Activated CD4-positive, alpha-beta T cell treated with anti-CD3 and anti-CD28 coated beads, Interleukin-2, amount 10 ng/mL, durations not matched to agents 24 days and 14 days (primary cell): ENCODE measurements at places on chromosomes 11 and 22. TPM values are rescaled to one million over a fixed set of nuclear protein-coding genes. Genes with fewer than 3 reads are reported as not detected.

DNA sequence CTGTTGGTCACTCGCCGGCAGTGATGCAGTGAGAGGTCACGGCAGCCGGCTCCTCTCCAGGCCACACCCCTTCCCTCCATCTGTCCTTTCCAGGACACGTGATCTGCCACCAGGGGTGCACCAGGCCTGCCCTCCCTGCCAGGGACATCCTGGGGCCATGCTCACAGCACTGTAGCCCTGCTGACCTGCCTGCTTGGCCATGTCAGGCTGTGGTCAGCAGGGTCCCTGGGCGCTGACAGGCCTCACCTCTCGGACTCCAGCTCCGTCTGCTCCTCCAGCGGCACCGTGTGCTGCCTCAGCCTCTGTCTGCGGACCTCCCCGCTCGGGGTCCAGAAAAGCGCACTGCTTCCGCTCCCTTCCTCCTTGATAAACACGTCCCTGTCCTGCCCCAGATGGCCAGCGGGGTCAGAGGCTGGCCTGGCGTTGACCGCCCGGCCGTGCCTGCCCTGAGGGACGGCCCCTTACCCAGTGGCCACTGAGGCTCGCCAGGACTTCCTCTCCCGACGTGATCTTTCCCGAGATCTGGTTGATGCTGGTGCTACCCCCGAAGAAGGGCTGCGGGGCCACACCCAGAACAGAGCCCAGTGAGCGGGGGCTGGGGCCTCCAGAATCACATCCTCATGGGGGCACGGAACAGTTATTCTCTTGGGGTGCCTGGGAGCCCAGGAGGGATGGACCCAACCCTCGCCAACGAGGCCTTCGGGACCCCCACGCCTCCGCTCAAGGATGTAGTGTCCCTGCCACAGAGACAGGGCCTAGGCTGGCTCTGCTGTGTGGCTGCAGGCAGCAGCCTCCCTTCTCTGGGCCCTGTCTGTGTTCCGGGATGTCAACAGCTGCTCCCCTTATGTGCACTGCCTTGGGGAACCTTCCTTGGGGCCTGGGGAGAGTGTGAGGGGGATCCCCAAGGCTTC, 36.3 kb upstream of the CARS1 start:
- no peak for DNase-seq
- no peak overlapping the region for H3K27ac ChIP-seq
- H3K36me3 ChIP-seq, result no peaks in the 10 kb centered on the region
- peaks cover 7% of the 10 kb centered on the region for H3K27me3 ChIP-seq
- peaks cover 4% of the 10 kb centered on the region for H3K4me1 ChIP-seq
- H3K4me3 ChIP-seq, result no peak overlapping the region

DNA sequence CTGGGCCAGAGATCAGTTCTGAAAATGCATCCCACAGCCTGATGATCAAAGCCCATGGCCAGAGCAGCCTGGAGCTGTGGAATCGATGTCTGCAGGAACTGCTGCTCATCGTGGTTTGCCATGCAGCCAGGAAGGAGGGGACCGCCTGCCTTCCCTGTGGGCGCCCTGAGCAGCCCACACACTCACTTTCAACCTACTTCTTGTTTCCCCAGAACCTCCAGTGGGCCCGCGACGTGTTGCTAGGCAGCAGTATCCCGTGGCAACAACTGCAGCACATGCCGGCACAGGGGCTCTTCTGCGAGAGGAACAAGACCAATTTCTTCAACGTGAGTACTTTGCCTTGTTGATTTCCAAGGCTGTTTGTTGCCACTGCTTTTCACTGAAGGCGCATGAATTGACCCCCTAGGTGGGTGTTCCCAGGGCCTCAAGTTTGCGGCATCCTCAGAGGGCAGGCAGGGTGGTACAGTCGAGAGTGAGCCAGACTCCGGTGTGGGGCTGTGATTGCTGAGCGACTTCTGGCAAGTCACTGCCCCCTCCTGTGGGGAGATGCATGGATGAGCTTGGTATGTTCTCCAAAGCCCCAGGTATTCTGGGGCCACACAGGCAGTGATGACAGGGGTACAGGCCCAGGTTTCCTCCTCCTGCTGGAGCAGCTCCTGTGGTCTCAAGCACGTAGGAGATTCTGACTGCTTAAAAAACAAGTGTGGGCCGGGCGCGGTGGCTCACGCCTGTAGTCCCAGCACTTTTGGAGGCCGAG, 47.0 kb upstream of the SUSD2 start:
- no peaks in the 10 kb centered on the region for H3K27me3 ChIP-seq
- peak overlapping the region; percentile 66 for H3K27ac ChIP-seq
- peak; percentile 83 for DNase-seq
- peaks cover 19% of the 10 kb centered on the region for H3K4me1 ChIP-seq
- H3K4me3 ChIP-seq, result no peak overlapping the region

The SMC1B gene
- 0.56 and 0.59 TPM in 2 replicates for total RNA-seq

- peak; percentile 97 for DNase-seq
- H3K27ac ChIP-seq, result peak within 1 kb of the TSS; percentile 95
- peaks cover 42% of the 10 kb centered on the region for H3K4me1 ChIP-seq
- peaks cover 31% of the 10 kb centered on the region for H3K36me3 ChIP-seq
- peak within 1 kb of the TSS; percentile 96 for H3K4me3 ChIP-seq
Observed at GRCh38 chr22:20507253-20508066, at the start of gene MED15. Gene MED15 (plus strand): TSS chr22:20507610. CDS start chr22:20507679, 69 bp downstream.

DNA sequence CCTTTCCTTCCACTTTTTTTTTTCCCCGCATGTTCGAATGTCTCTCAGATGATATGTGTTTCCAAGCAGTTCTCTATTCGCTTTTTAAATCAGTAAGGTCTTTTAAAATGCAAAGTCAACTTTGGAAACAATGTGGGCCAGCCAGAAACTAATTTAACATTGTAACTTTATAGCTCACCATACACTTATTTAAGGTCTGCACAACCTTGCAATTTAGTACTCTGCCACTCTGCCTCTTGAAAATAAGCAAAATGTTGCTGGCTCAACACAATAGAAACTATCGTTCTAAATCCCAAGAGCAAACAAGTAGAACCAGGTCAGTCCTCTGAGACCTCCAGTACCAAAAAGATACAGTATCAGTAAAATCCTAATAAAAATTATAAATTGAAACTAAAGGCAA, 109.0 kb downstream of the SIK3 start:
- H3K27ac ChIP-seq, result peak overlapping the region; percentile 16
- H3K27me3 ChIP-seq, result no peaks in the 10 kb centered on the region
- DNase-seq, result no peak
- peaks cover 57% of the 10 kb centered on the region for H3K4me1 ChIP-seq
- no peak overlapping the region for H3K4me3 ChIP-seq

The SLC25A17 gene
- total RNA-seq, result 32.8 and 37.7 TPM in 2 replicates

The OR8D4 gene
- total RNA-seq, result not detected in 2 replicates

DNA sequence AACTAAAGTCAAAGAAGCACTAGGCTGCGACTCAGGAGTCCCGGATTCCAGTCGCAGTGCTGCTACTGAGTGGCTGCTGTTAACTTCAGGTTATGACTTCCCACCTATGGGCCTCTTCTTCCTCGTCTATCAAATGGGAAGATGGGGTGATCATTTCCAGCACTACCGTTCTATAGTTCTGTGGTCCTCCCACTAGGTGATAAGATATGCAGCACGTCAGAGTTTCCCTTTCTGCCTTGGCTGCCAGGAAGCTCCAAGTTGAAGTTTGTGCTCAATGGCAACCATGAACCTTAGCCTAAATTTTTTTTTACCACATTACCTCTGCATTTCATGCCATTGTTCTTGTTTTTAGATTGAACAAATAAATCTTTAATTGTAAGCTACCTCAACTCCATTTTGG, 38.7 kb downstream of the ALX4 start:
- peaks cover 3% of the 10 kb centered on the region for H3K27me3 ChIP-seq
- H3K4me1 ChIP-seq, result peaks cover 3% of the 10 kb centered on the region
- H3K36me3 ChIP-seq, result no peaks in the 10 kb centered on the region
- no peak overlapping the region for H3K4me3 ChIP-seq

DNA sequence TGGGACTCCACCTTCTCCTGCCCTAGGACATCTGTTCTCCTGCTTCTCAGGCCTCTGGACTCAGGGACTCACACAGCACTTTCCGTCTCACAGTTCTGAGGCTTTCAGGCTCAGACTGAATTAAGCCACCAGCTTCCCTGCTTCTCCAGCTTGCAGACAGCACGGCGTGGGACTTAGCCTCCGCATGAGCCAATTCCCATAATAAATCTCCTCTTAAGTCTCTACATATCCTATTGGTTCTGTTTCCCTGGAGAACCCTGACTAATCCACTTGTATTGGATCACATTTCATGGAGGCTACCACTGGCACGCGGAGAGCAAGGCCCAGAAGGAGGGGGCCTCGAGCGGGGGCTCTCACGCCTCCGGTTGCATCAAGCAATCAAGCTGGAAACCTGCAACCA, 1313.6 kb downstream of the TBC1D22A start:
- H3K27ac ChIP-seq, result no peak overlapping the region
- H3K36me3 ChIP-seq, result no peaks in the 10 kb centered on the region
- peaks cover 43% of the 10 kb centered on the region for H3K27me3 ChIP-seq

DNA sequence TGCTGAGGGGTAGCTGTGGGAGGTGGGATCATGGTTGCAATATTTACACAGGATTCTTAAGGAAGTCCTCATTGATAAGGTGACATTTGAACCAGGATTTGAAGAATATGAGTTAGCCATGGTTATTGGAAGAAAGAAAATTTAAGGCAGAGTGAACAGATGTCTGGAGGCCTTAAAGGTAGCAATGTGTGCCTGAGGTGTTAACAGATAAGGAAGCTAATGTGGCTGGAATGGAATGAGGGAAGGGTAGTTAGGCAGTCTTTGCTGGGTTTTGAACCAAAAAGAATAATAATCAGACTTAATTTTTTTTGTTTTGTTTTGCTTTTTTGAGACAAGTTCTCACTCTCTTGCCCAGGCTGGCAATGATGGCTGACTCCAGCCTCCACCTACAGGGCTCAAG, 9.7 kb upstream of the DEPDC7 start:
- no peak overlapping the region for H3K4me3 ChIP-seq
- H3K27ac ChIP-seq, result no peak overlapping the region
- peaks cover 15% of the 10 kb centered on the region for H3K4me1 ChIP-seq

GRCh38 chr22:49535126-49535525, 292.5 kb downstream of the BRD1 start:
- no peaks in the 10 kb centered on the region for H3K4me1 ChIP-seq
- no peak for DNase-seq
- H3K27me3 ChIP-seq, result no peaks in the 10 kb centered on the region
- H3K4me3 ChIP-seq, result no peak overlapping the region
- no peaks in the 10 kb centered on the region for H3K36me3 ChIP-seq

DNA sequence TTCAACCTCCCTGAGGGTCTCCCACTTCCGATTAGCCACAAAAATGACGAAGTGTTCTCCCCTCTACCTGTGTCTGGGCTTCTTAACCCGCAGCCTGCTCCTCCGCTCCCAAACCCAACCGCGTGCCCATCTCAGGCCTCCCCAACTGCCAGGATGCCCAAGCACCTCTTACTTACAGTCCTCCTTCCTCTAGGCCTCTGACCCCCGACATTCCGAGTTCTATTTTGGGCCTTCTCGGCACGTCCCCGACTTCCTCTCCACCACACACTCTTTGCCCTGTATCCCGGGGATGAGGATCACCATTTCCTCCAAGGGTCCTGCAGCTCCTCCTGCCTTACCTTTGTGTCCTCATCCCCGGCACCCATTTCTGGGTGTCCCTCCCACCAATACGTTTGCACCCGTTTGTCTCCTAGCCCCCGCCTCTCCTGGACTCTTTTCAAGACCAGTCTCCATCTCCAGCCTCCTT, 388 bp upstream of the MUS81 start:
- peaks cover 39% of the 10 kb centered on the region for H3K4me1 ChIP-seq
- no peaks in the 10 kb centered on the region for H3K27me3 ChIP-seq
- H3K27ac ChIP-seq, result peak overlapping the region; percentile 94
- peak overlapping the region; percentile 92 for H3K4me3 ChIP-seq
- peaks cover 50% of the 10 kb centered on the region for H3K36me3 ChIP-seq
- no peak for DNase-seq

DNA sequence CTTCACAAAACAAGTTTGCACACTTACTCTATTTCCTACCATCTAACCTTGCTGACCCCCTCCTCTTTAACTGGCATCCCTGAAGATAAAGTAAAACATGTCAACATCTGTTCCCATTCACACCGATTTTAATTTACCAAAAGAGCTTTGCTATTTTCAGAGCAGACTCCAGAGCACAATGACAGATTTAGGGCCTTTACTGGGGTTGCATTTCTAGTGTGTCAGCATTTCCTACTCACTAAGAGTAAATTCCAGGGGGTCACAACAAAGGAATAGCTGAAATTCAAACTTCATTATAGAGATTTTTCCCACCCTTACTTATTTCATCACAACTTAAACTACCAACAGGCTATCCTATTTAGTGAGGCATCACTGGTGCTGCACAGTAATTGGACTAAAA, 60.8 kb downstream of the SOX6 start:
- H3K4me1 ChIP-seq, result no peaks in the 10 kb centered on the region
- no peaks in the 10 kb centered on the region for H3K36me3 ChIP-seq
- no peak overlapping the region for H3K4me3 ChIP-seq
- DNase-seq, result no peak
- H3K27ac ChIP-seq, result no peak overlapping the region

GRCh38 chr11:119624102-119624615, 104.8 kb downstream of the NECTIN1 start:
- no peak for DNase-seq
- no peaks in the 10 kb centered on the region for H3K4me1 ChIP-seq
- no peak overlapping the region for H3K4me3 ChIP-seq
- H3K36me3 ChIP-seq, result no peaks in the 10 kb centered on the region
- no peak overlapping the region for H3K27ac ChIP-seq

- DNase-seq, result no peak
- H3K4me3 ChIP-seq, result no peak overlapping the region
- no peak overlapping the region for H3K27ac ChIP-seq
- H3K4me1 ChIP-seq, result no peaks in the 10 kb centered on the region
Observed at GRCh38 chr11:6557761-6558674, 45.4 kb downstream of the RRP8 start.

DNA sequence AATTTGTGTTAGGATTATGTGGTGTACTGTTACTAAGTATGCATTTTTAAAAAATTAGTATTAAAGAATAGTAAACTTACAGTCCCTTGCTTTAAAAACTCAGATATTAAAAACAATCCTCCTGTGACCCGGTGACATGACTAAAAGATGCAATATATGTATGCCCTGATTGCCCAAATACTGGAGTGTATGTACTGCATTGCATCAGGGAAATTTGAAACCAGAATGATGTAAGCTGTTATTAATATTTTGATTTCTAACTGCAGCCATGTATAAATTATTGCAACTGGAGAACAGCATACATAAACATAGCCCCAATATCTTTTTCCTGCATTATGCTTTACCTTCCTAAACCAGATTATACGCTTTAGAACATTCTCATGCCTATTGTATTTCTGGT, 3.7 kb upstream of the HSPA8 start:
- H3K27me3 ChIP-seq, result peaks cover 1% of the 10 kb centered on the region
- no peak for DNase-seq
- H3K27ac ChIP-seq, result peak overlapping the region; percentile 80
- H3K4me3 ChIP-seq, result peak overlapping the region; percentile 47
- H3K36me3 ChIP-seq, result peaks cover 29% of the 10 kb centered on the region

The OR56A1 gene
- total RNA-seq, result not detected in 2 replicates

The FAM227A gene
- 0.30 and 0.71 TPM in 2 replicates for total RNA-seq
